ENCODE measurements at places on chromosomes 2 and 18. TPM values are rescaled to one million over a fixed set of nuclear protein-coding genes. Genes with fewer than 3 reads are reported as not detected.

ADD2 gene
- total RNA-seq = not detected

SATB2 gene
- total RNA-seq = 3.3 TPM

MC4R gene
- not detected for total RNA-seq

CNDP1 gene
- total RNA-seq = not detected

IL36B gene
- not detected for total RNA-seq

ARHGAP25 gene
- total RNA-seq = 0.30 TPM

SKOR2 gene
- total RNA-seq = not detected

CXCR1 gene
- total RNA-seq = not detected

ANKRD30B gene
- total RNA-seq = not detected

TSPYL6 gene
- not detected for total RNA-seq

DSG1 gene
- not detected for total RNA-seq

GATA6 gene
- 69.8 TPM for total RNA-seq

SULT1C2 gene
- total RNA-seq = not detected

SLC5A7 gene
- not detected for total RNA-seq

ERBB4 gene
- total RNA-seq = 0.42 TPM

GREB1L gene
- 0.30 TPM for total RNA-seq

TRIM43 gene
- total RNA-seq = not detected

ANKRD36B gene
- total RNA-seq = 25.5 TPM

PLGLB1 gene
- 0.83 TPM for total RNA-seq

USP40 gene
- 44.2 TPM for total RNA-seq

KIF3C gene
- total RNA-seq = 15.1 TPM

C2orf66 gene
- 0.28 TPM for total RNA-seq

SGPP2 gene
- not detected for total RNA-seq

POTEC gene
- not detected for total RNA-seq

RFTN2 gene
- total RNA-seq = 5.9 TPM

REG3A gene
- not detected for total RNA-seq

TMEM247 gene
- not detected for total RNA-seq

PLEKHB2 gene
- 153 TPM for total RNA-seq

FHL2 gene
- total RNA-seq = 193 TPM

MC5R gene
- total RNA-seq = not detected

C2orf78 gene
- not detected for total RNA-seq

SRD5A2 gene
- total RNA-seq = not detected

GDF7 gene
- under 0.01 TPM for total RNA-seq

PAX8 gene
- total RNA-seq = 0.65 TPM
